ENCODE measurements at places on chromosomes 4 and X.

DNA sequence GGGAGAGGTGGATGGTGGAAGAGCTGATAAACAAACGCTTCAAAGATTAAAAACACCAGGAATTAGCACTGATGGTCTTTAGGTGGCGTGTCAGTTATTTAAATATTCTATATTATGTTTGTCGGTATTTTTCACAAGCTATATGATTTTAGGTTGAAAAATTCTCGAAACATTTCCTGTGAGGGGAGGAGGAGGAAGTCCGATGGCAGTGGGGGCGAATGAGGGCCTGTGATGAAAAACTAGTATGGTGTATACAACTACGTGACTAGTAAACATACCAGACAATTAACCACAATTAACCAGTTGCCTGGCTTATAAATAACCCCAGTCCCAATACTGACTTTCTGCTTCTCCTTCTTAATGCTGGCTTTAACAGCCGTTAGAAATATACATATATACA, 595 bp upstream of the NAP1L2 start:
- DNase-seq, result no peak

DNA sequence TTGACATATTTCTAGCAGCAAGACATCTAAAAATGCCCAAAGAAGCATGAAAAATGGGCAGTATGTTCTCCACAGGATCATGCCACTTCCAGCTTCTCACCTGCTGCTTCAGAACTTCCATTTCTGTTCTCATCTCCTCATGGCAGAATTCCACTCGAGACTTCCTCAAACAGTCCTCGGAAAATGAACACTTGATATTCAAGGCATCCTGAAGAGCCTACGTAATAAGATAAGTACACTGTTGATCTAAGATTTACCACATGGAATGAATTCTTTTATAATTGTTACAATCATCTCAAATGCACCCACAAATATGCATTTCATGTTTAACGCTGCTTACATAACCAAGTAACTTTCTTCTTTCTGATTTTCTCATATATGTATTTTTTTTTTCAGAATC, 14.1 kb downstream of the TNIP3 start:
- DNase-seq, result peak; percentile 65

DNA sequence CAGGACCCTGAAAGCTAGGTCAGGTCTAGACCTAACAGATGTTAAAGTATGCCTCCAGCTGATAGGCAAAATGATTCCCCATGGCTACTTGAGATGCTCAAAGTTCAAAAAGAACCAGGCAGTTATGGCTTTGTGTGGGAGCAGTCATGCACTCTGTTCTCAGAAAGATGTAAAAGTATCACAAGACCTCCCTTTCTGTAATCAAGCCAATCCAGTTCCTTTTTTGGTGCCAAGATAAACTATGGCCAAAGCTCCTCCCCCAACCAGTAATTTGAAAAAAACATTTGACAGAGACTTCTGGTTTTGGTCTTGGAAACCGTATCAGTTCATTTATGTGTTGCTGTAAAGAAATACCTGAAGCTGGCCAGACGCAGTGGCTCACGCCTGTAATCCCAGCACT, 340.9 kb downstream of the CHIC1 start:
- DNase-seq, result no peak

DNA sequence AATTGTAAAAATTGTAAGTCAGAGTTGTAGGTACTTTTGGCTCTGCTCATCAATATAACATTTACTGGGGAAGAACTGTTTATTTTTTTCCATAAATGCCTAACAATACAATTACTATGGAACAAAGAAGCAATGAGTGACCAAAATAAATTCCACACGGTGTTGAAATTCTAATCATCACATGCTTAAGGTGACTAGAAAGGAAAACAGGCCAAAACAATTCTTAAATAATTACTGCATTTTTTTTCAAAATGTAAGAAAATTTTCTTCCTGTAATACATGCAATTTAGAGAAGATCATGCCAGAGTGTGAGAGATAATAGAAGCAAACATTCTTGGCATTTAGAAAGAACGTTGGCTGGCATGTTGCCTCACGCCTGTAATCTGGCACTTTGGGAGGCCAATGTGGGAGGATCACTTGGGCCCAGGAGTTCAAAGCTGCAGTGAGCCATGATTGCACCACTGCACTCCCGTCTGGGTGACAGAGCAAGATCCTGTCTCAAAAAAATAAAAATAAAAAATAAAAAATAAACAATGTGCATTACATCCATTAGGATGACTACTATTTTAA, 22.5 kb downstream of the C4orf46 start:
- no peak for DNase-seq

DNA sequence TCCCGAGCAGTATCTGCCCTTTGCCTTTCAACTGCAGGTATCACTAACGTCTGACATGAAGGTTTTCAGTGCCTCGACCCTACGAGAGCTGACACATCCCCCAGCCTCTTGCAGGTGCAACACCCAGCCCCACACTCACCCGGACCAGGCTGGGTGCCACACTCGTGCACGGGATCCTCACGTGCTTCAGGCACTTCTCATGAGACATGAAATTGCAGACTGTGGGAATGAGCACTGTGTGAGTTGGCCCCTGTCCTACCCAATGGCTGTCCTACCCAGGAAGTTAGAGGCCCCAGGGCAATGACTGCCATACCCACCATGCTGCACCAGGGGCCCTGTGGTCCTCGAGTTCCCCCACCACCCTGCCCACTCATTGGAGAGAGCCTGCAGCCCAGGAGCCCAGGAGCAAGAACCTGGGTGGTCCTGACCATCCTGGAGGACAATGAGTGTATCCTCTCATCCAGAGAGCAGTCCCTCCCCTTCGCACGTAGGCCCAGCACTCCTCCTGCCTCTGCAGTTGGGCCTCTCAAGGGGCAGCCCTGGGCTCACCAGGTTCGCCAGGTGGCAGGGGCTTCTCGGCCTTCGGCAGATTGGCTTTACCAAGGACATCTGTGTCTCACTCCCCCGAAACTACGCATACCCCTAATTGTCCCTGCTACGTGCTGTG, 2.4 kb downstream of the DGKQ start:
- DNase-seq, result no peak

Measured in fibroblast of skin of right quadriceps (primary cell).